T follicular helper cell (primary cell): ENCODE measurements at places on chromosomes 2 and 18.

DNA sequence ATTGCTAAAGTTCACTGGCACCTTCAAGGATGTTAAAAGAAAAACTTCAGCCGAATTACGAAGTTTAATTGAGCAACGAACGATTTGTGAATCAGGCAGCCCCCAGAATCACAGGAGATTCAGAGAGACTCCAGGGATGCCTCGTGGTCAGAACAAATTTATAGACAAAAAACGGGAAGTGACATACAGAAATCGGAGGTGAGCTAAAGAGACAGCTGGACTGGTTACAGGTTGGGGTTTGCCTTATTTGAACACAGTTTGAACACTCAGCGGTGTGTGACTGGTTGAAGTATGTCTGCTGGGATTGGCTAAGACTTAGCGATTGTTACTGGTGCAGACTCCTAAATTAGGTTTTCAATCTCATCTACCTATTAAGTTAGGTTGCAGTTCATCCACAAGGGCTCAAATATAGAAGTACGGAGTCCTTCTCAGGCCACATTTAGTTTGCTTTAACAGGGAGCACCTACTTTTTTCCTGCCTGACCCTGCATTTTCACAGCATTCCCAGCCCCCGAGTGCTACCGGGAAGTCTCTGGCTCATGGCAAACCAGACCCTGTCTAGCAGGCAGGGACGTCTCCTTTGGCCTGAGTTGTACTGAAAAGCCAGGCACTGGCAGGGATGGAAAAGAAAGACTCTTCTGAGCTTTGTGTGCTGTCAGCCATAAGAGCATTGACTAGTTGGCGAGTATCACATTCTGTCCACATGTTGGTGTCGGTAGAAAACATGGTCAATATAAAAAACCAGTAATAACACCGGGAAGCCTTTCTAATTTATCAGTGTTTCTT lies 41.1 kb downstream of the CDCA7 start:
- DNase-seq = no peak

DNA sequence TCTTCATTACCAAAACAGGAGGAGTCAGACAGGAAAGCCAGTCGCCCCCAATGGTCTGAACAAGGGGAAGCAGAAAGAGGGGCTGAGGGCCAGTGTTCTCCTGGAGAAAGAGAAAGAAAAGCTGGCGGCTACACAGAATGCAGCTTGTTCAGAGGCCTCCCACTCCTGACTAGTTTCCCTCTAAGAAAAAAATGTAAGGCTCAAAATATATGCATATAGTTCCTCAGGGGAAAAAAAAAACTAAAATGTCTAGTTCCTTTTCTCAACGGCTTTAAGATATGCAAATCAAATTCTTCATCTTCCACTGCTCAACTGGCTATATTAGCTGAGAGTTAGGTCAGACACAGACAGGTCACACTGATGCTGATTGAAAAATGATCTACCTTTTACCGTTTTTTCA lies 18.6 kb downstream of the MBOAT2 start:
- DNase-seq = no peak

DNA sequence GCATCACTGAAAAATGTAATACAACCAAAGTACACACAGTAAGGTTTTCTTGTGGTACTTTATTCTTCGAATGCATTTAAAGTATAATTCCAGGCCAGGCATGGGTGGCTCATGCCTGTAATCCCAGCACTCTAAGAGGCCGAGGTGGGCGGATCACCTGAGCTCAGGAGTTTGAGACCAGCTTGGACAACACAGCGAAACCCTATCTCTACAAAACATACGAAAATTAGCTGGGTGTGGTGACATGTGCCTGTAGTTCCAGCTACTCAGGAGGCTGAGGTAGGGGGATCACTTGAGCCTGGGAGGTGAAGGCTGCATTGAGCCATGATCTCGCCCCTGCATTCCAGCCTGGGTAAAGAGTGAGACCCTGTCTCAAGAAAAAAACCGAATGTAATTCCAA lies 3.9 kb upstream of the TTC39C start:
- DNase-seq = no peak

GRCh38 chr18:31941010-31941809 lies 1.7 kb downstream of the TRAPPC8 start:
- no peak for DNase-seq

DNA sequence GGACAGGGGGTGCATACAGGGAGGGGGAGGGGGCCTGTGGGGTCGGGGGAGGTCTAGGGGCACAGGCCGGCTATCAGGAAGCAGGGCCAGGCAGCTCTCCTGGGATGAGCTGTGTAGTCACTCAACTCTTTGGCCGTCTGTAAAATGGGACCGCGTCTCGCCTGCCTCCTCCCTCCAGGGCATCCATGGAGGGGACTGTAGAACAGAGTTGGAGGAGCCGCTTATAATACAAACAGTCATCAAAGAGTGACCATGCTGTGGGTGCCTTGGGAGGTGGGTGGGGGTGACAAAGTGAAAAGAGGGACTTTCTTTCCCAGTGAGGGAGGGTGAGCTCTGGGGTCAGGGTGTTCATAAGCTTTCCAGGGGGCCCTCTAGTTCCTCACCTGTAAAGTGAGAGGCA lies 169.6 kb upstream of the HAAO start:
- DNase-seq = no peak

- no peak for DNase-seq
Measured at GRCh38 chr18:75053028-75053629, 155.8 kb downstream of the PTGR3 start.
